ENCODE measurements at places on chromosomes 3 and 15. TPM values are rescaled to one million over a fixed set of nuclear protein-coding genes. Genes with fewer than 3 reads are reported as not detected.
A peak's percentile ranks its signal among the peaks of the same experiment; 100 is the strongest.

CISH gene
- 21.9 TPM for polyA plus RNA-seq

TADA3 gene
- 45.5 TPM for polyA plus RNA-seq

CLDN1 gene
- polyA plus RNA-seq: 21.5 TPM

LYZL4 gene
- polyA plus RNA-seq: not detected

GOLGA6L25 gene
- polyA plus RNA-seq: not detected

CIDEC gene
- polyA plus RNA-seq: 1.4 TPM

HDC gene
- polyA plus RNA-seq: 2.4 TPM

NR2E3 gene
- polyA plus RNA-seq: not detected

POPDC2 gene
- polyA plus RNA-seq: 4.6 TPM

CADM2 gene
- polyA plus RNA-seq: 0.48 TPM

DNA sequence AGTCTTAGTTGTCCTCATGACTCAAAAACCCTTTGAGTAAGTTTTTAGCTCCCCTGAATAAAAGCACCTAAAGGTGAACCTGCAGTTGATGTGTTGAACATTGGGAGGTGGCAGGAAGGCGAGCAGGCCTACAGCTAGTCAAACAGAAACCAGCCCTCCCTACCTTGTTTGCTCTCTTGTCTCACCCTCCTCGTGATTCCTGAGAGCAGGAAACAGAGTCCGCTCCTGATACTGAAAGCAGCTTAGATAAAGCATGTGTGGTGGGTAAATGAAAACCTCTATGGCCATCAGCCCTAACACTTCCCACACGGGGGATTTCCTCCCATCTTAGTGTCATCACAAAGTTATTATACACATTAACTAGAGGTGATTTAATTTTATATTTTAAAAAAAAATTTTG is 21.8 kb upstream of the CLDN18 start:
- no peak for DNase-seq

DNA sequence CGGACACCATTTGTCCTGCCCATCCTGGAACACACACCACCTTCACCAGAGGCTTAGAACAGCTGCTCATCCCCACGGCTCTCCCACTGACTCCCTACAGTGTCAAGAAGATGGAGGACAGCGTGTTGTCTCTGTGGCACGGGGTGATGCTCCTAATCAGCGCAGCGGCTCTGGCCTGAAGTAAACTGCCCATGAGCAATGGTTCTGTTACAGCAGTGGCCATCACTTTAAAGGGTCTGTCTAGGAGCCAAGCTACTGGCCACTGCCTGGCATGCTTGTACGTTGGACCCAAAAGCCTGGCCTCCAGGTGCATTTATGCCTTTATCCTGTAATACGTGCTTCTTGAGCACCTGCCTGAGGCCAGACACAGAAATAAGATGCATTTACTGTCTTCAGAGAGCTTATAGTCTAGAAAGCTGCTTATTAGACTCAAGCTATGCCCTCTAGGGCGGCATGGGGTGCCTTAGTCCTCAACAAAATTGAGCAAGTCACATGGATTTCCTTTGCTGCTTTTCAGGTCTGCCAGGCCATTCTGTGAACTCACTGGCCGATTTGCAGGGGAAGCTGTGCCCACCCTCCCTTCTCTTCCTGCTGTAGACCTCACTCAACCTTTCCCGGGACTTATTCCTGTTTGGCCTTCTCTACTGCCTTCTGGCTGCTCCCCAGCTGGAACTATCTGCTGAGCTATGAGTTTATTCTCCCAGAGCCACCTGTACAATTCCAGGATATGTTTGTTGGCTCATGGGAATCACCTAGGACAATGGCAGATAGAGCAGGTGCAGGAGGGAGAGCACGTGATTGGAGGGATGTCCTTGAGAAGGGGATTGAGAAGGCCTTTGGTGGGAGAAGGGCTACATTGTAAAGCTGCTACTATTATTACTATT is 51.9 kb downstream of the STARD5 start:
- no peak for DNase-seq

- DNase-seq: no peak
These were observed 132.3 kb upstream of the MB21D2 start for GRCh38 chr3:193049935-193050334.

DNA sequence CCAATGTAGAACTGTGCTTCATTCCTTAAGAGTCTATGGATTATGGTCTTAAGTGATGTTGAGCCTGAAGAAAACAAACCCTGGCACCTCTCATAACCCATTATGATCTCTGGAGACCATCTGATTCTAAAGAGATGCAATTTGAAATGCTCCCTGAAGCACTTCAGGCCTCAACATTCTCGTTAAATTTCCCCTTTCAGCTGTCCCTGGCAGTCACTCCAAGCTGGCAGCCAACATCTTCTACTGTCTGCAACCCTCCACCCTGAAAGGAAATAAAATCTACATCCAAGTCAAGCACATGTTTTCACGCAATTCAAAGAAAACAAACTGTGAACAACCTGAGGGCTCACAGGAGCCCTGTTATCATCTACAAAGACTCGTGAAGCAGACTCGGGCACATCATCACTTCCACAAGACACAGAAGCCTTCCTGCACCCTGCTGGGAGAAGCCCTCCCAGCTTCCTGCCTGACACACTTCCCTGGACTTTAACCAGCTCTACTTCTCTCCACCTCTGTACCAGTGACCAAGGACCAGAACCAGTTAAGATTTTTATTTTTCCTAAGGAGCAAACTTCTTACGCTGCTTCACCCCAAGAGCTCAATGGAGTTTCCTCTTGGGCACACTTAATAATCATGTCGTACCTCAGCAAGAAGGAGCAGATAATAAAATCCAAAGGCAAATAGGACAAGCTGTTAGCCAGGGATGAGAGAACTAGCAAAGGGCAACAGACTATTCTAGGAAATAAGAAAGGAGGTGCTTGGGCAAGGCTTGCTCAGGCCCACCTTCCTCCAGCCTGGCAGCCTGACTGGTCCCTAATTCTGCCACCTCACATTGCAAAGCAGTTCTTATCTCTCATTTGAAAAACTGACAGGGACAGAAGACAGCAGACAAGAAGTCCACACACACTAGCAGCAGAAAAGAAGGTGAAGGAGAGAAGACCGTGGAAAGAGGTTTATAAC is 67.1 kb downstream of the MAGI1 start:
- DNase-seq: no peak

- DNase-seq: no peak
These were observed 25.1 kb upstream of the ZKSCAN7 start for GRCh38 chr3:44529927-44530326.

GRCh38 chr3:37943631-37944314 is 46.8 kb upstream of the VILL start:
- DNase-seq: no peak

- DNase-seq: no peak
These were observed 612 bp upstream of the LDHAL6B start for GRCh38 chr15:59205839-59206622.

- no peak for DNase-seq
These were observed 60.5 kb downstream of the SENP2 start for GRCh38 chr3:185646382-185647133.

DNA sequence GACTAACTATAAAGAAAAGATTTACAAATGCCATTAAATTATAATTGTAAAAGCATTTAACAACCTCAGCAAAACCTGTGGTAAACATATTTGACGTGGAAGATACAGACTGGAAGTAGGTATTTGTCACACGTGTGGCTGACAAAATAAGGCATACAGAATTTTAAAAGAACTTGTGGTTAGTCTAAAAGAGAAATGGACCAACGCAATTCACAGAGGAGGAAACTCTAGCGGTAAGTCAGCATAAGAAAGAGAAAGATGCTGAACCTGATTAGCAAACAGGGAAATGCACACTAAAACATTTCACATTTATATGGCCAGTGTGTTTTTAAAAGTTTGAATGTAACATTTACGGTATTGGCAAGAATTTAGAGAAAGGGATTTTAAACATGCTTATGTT is 35.3 kb downstream of the KCNH8 start:
- DNase-seq: no peak

- no peak for DNase-seq
These were observed 246.8 kb downstream of the NLGN1 start for GRCh38 chr3:173644086-173645082.

GRCh38 chr3:127720985-127721935 is 48.5 kb downstream of the ABTB1 start:
- no peak for DNase-seq

- DNase-seq: no peak
These were observed 155.2 kb downstream of the XXYLT1 start for GRCh38 chr3:195115600-195116406.

DNA sequence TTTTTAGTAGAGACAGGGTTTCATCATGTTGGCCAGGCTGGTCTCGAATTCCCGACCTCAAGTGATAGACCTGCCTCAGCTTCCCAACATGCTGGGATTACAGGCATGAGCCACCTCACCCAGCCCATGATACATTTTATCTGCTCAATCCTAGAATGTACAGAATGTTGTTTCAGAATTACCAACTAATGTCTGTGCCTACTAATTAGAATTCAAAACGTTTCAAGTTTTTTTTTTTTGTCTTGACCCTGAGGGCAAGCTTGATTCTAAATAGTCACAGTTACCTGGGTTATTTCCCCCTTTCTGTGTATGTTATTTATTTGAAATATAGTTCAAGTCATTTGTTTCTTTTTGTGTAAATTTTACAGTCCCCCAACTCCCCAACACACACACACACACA is 5.3 kb upstream of the KIF23 start:
- DNase-seq: no peak

- peak; percentile 57 for DNase-seq
These were observed 428 bp downstream of the LYSMD4 start for GRCh38 chr15:99732751-99733267.

- no peak for DNase-seq
These were observed 166.9 kb downstream of the ABHD5 start for GRCh38 chr3:43857361-43858293.

DNA sequence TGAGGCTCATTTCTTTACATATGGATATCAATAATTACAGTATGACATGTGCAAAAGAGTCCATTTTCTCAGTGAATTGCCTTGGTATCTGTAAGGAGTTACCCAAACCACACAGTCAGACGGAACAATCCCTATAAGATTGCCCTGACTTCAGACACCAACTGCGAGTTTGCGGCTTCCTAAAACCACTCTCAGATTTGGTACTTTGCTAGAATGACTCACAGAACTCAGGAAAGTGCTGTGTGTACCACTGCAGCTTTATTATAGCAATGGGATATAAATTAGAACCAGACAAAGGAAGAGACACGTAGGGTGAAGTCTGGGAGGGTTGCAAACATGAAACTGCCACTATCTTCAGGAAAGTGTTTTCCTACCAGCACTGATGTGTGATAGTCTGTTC is 45.8 kb upstream of the ATP13A3 start:
- no peak for DNase-seq

DNA sequence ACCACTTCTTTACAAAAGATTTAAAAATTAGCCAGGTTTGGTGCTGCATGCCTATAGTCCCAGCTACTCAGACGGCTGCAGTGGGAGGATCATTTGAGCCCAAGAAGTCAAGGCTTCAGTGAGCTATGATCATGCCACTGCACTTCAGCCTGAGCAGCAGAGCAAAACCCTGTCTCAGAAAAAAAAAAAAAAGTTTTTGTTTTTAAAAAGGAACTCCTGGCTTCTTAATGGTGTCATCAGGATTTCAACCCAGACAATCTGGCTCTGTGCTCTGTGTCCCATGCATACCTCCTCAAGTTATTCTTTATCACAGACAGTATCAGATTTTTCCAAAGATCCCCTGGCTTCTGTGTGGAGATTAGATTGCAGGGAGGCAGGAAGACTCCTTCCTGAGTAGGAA is 64.2 kb upstream of the IL12A start:
- DNase-seq: no peak

- no peak for DNase-seq
These were observed 3.1 kb upstream of the PTH1R start for GRCh38 chr3:46874430-46874829.

- DNase-seq: no peak
These were observed 20.6 kb downstream of the RTF1 start for GRCh38 chr15:41437448-41437847.

DNA sequence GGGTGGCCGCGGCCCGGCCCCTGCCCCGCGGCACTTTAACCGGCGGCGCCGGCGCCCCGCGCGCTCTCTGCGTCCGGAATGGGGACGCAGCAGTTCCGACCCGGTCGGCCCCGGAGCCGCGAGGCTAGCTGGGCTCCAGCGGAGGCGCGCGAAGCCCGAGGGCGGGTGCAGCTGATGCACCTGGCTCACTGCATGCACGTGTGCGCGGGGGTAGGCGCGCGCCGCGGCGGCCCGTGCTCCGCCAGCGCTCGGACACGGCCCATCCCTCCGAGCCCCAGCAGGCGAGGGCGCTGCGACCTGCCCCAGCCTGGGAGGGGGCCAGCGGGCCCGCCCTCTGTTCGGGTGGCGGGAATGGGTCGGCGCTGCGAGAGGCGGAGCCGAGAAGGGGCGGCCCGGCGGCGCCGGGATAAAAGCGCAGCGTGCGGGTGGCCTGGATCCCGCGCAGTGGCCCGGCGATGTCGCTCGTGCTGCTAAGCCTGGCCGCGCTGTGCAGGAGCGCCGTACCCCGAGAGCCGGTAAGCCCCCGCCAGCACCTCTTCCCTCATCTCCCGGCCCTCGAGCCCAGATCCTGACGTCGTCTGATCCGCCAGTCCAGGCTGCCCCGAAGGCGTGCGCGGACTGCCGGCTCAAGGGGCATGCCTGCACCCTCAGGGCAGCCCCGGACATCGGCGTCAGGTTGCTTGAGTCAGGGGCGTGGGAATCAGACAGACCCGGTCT is at the start of the genes CHDH and IL17RB:
TSS of gene CHDH (minus strand) at position 286 of the 717 bp plus-strand sequence. CDS start 22,411 bp downstream, outside the sequence.
TSS of gene IL17RB (plus strand) at position 435 of the 717 bp plus-strand sequence. CDS start at position 456, 21 bp downstream.
- peak; percentile 75 for DNase-seq

- no peak for DNase-seq
These were observed 76.6 kb downstream of the ETV5 start for GRCh38 chr3:186032321-186032720.

GRCh38 chr3:30607032-30607833 is 832 bp downstream of the TGFBR2 start:
- peak; percentile 67 for DNase-seq
